Stimulated activated CD8-positive, alpha-beta memory T cell treated with anti-CD3 and anti-CD28 coated beads, Interleukin-15, amount 100 ng/mL, for 1 hour (primary cell): ENCODE measurements at places on chromosomes 6 and 20.

- DNase-seq, result no peak
Measured at GRCh38 chr20:32495217-32495565, 89.9 kb downstream of the NOL4L start.

DNA sequence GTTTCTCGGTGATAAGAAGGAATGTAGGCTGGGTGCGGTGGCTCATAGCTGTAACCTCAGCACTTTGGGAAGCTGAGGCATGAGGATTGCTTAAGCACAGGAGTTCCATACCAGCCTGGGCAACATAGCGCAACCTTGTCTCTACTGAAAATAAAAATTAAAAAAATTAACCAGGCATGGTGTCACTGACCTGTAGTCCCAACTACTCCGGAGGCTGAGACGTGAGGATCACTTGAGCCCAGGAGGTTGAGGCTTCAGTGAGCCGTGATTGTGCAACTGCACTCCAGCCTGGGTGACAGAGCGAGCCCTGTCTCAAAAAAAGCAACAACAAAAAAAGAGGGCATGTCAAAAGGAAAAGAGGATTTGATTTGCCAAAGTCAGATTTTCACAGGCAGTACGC, 3.9 kb downstream of the NEU1 start:
- DNase-seq, result no peak

DNA sequence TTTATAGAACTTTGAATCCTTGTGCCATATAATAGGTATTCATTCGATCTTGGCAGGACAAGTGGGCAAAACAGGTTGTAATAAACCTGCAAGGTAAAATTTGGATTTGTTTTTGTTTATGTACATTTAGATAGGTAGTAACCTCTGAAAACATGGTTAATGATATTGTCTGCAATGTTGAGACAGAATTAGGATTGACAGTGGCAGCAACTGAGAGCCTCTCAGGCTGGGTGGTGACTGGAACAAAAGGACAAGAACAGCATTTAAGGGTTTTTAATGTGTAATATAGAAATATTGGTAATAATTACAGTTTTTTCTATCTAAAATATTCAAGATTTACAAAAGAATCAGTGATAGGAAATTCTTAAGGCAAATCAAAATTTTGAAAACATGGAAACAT, 382.0 kb downstream of the TFAP2B start:
- DNase-seq, result no peak

- DNase-seq, result no peak
Measured at GRCh38 chr6:110348961-110349690, 9.0 kb downstream of the METTL24 start.

DNA sequence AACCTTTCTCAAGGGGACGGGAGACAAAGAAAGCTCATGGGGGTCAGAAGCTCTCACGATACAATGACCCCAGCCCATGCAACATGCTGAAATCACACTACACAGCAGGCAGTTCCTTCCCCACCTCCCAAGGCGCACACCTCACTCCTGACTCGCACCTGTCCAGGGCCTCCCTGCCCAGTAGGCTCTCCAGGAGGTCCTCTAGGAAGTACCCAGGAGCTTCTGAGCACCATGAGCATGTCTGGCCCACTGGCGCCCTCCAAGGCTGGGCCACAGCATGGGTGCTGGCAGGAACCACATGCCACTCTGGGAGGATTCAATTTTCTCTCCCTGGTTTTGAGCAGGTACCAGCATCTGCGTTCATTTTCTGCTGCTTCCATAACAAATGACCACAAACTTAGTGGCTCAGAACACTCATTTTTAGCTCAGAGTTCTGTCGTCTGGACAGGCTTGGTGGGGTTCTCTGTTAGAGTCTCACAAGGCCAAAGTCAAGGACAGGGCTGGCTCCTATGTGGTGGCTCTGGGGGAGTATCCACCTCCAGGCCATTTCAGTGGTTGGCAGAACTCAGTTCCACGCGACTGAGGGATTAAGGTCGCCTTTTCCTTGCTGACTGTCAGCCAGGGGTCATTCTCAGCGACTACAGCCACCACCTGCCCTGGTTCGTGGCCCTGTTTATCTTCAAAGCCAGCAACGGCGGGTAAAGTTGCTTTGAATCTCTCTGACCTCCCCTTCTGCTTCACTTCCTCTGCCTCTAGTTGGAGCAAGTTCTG, 32.7 kb downstream of the ACSS1 start:
- DNase-seq, result no peak

DNA sequence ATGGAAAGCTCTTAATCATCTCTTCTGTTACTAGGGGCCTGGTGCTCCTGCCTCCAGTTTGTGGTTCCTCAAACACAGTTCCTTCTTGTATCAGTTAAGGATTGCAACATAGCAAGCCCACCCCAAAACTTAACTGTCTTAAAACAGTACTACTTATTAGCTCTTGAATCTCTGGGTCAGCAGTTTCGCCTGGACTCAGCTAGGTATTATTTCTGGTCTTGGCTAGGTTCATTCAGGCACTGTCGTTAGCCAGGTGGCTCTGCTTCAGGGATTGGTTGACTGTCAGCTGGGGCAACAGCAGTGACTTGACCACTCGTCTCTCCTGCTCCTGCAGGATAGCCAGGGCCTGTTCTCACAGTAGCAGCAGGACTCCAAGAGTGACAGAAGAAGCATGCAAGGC, 30.0 kb upstream of the RALY start:
- no peak for DNase-seq

- DNase-seq, result no peak
Measured at GRCh38 chr6:25449774-25450173, 170.6 kb downstream of the CARMIL1 start.
